ENCODE measurements at places on chromosomes 16 and 17. TPM values are rescaled to one million over a fixed set of nuclear protein-coding genes. Genes with fewer than 3 reads are reported as not detected.

- no peak for DNase-seq
Measured at GRCh38 chr17:80000981-80001775, 34.5 kb downstream of the TBC1D16 start.

The FUS gene
- 766 TPM for polyA plus RNA-seq

DNA sequence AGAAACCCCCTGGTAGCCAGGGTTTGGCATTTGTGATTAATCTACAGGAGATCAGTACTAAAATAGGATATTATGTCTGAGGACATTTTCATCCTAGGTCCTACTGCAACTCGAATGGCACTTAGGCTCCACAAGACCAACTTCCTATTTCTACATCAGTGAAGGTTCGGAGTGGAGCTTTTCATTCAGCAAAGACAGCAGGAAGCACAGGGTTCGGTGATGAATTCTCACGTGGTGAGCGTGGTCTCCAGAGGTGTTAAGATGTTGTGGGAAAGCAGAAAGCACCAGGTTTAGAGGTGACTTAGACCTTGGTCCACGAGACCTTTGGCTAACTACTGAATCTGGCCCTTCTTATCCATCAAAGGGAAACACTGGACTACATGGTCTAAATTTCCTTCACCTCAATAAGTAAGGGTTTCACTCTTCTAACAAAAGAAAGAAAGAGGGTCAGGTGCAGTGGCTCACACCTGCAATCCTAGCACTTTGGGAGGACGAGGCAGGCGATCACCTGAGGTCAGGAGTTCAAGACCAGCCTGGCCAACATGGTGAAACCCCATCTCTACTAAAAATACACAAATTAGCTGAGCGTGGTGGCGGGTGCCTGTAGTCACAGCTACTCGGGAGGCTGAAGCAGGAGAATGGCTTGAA is 13.9 kb upstream of the HELZ start:
- DNase-seq: no peak

DNA sequence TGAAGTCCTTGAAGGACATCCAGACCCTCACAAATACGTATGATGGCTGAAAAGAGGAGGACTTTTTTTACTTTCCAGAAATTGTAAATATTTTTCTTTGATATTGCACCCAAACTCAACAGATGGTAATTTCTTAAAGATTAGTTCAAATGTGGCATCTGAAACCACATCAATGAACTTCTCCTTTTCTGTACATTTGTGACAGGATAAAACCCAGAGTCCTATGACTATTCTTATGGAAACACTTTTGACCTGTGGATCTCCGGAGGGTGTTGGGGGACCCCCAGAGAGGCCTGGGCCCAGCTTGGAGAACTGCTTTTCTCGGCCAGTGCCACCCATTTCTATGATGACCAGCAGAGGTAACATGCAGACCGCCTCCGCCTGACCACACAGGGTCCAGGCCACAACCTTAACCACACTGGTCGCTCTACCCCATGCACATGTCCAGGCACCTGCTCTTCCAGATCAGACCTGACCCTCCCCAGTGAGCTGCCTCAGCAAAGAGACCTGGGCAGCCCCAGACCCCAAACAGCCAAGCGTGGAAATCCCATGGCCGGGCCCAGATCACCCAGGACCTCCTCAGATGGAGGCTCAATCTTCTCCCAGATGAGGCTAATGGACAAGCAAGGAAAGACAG is 22.7 kb downstream of the RPH3AL start:
- no peak for DNase-seq

DNA sequence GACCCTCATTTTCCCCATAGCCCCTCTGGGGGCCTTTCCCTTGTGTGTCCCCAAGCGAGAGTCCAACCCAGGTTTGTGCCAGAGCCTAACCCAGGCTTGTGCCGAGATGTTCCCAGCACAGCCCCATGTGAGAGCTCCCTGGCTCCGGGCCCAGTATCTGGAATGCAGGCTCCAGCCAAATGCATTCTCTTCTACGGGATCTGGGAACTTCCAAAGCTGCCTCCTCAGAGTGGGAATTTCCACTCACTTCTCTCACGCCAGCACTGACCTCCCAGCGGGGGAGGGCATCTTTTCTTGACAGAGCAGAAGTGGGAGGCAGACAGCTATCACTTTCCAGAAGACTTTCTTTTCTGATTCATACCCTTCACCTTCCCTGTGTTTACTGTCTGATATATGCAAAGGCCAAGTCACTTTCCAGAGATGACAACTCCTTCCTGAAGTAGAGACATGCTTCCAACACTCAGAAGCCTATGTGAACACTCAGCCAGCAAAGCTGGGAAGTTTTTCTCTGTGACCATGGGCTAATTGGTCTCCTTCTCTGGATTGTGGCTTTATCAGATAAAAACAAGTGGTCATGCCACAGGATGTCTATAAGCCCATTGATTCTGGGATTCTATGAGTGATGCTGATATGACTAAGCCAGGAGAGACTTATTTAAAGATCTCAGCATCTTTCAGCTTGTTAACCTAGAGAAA is 2.5 kb upstream of the CCL2 start:
- DNase-seq: no peak

DNA sequence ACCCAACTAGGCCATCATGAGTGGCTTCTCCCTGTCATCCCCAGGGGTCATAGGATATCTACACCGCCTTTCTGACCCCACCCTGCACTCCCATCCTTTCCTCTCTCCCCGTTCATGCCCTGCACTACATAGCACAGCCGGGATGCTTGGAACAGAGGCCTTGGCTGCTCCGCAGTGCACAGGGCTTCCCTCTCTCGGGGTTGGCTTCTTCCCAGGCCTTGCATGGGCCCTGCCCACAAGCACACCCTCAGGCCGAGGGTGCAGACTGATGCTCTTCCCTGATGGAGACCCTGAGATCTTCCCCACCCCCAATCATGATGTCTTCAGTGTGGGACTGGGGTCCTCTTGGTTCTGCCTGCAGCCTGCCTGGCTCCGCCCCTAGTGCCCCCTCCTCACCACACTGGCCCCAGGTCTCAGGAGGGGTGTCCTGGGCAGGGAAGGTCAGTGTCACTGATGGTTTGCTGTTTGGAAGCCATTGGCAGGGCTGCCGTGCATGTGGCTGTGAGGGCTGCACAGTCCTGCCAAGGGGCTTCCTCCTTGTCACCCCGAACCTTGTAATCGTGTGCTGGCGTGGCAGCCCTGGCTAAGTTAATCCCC is 14.3 kb upstream of the NAGLU start:
- no peak for DNase-seq

The NUP88 gene
- polyA plus RNA-seq: 82.2 TPM

- DNase-seq: no peak
Measured at GRCh38 chr16:4213737-4214136, 28.1 kb downstream of the SRL start.

DNA sequence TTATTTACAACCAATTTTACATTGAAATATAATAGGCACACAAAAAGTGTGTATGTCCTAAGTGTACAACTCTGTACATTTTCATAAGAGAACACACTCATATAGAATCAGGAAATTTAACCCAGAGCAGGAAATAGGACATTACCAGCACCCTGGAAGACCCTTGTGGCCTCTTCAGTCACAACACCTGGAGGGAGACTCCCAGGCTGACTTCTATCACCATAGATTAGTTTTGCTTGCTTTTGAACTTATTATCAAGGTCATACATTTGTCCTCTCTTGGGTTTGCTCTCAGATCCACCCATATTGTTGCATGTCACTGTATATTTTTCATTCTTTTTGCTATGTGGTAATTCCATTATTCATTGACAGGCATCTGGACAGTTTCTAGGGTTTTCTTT is 5.8 kb downstream of the RIPOR1 start:
- no peak for DNase-seq

The TERB1 gene
- 0.11 TPM for polyA plus RNA-seq

GRCh38 chr17:44176257-44176656 is 5.8 kb downstream of the ASB16 start:
- DNase-seq: no peak

The CES5A gene
- 0.09 TPM for polyA plus RNA-seq
